ENCODE measurements at places on chromosomes 5 and 9. TPM values are rescaled to one million over a fixed set of nuclear protein-coding genes. Genes with fewer than 3 reads are reported as not detected.
A peak's percentile ranks its signal among the peaks of the same experiment; 100 is the strongest.

- no peak for DNase-seq
These were observed 129.0 kb upstream of the NFIB start for GRCh38 chr9:14442956-14443355.

DNA sequence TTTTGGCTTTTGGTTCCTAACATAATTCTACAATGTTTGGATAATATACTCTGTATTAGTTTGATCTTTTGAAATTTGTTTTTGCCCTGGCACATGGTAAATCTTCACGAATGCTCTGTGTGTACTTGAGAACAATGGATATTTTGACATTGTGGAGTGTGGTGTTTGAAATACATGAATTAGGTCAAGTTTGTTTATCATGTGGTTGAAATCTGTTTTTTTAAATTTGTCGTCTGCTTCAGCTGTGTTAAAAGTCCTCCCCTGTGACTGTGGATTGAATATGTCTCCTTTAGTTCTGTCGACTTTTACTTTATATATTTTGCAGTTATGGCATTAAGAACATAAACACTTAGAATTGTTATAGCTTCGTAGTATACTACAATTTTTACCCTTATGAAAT, 60.3 kb downstream of the DUSP1 start:
- no peak for DNase-seq

- DNase-seq = no peak
These were observed 205.4 kb downstream of the ADAMTS6 start for GRCh38 chr5:65276178-65276890.

- peak; percentile 93 for DNase-seq
These were observed 97.9 kb downstream of the CRB2 start for GRCh38 chr9:123453831-123454321.

DNA sequence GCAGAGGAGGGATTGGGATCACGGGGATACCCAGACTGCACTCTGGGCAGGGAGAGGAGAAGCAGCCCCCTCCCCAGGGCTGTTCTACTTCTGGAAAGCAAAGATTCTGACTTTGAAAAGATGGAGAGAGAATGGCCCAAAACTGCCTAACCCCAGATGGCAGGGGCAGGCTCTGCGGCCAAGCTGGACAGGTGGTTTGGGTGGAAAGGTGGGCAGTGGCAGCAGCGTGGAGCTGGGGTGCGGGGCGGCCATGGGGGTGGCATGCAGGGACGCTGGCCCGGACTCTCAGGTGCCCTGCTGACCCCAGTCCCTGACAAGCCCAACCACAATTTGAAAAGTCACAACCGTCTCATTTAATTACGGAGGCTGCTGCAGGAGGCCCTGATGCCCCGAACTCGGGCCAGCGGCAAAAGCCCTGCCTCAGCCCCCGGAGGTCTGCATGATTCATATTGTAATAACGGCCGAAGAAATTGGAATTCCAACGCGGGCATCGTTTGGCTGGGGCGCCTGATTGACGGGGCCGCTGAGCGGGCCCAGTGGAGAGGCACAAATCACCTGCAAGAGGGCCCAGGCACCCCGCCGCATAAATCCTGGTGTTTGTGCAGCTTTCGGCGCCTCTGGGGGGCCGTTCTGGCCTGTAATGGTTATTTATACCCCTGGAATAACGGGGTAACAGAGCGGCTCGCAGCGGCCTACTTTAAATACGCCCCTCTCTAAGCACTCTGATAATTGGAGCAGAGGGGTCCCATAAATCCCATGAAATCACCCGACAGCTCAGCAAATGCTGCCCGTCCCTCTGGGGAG, 41.8 kb upstream of the FCN2 start:
- DNase-seq = peak; percentile 41

GRCh38 chr5:138544181-138545134, 1.4 kb upstream of the ETF1 start:
- no peak for DNase-seq

DNA sequence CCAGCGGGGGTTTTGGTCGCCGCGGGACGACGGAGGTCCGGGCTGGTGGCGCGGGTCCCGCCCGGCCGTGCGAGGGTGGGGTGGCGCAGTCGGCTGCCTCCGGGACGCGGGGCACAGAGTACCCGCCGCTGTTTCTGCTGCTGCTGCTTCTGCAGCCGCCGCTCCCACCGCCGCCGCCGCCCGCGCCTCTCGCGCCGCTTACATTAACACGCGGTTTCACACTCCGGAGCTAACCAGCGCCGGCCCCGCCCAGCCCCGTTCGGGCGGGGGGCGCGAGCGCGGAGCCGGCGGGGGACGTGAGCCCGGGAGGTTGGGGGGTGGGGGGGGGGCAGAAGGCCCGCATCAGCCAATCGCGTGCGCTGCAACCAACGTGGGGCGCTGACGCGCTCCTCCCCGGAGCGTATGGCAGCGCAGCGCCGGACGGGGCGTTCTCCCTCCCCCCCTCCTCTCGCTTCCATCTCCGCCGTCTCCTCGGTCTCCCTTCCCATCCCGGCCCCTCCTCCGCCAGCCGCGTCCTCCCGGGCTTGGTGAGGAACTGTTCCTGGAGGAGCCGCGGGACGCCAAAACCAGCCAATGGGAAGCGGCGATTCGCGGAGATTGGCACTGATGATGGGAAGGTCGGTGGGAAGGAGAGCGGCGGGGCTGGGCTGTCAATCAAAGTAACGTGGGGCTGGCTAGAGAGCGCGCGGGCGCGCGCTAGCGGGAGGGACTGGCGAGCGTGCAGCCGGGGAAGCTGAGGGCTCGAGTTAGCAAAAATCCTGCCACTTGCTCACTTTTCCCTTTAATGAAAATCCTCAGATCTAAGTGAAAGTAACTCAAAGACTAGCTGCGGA, at the start of gene TLE1:
Gene TLE1 (minus strand): TSS at position 205 of the 833 bp plus-strand sequence. CDS start 1,307 bp downstream, outside the sequence.
- peak; percentile 100 for DNase-seq

DNA sequence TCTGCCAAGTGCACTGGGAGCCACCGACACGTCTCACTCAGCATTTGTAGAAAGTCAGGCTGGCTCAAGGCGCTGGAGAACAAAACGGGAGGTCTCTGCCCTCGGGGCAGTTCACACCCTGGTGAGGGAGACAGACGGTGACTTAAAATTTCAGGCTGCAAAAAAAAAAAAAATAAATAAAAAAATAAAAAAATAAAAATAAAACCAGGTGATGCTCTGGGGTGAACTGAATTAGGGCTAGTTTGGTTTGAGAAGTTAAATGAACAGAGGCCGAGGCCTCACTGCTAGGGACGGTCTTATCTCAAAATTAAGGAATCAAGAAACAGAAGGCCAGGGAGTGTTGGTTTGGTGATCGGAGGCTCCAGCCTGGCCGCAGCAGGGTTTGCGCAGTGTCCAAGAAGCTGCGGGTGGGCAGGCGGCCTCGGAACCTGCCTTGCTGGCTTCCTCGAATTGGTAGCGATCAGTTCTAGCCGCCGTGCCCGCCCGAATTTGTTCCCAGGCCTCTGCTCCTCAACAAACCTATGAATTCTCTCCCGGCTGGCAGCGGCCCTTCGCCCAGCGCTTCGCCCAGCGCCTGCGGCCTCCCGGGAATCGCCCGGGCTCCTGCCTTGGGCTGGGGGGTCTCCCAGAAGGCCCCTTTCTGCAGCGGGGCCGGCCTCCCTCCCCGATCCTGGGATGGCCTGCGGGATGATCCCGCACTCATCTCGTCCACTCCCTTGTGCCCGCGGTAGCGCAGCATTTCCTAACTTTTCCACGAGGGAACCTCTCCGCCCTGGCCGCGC, 1.5 kb downstream of the NKX2-5 start:
- DNase-seq = no peak

GRCh38 chr5:54317511-54318260, 7.3 kb upstream of the ARL15 start:
- DNase-seq = no peak

DNA sequence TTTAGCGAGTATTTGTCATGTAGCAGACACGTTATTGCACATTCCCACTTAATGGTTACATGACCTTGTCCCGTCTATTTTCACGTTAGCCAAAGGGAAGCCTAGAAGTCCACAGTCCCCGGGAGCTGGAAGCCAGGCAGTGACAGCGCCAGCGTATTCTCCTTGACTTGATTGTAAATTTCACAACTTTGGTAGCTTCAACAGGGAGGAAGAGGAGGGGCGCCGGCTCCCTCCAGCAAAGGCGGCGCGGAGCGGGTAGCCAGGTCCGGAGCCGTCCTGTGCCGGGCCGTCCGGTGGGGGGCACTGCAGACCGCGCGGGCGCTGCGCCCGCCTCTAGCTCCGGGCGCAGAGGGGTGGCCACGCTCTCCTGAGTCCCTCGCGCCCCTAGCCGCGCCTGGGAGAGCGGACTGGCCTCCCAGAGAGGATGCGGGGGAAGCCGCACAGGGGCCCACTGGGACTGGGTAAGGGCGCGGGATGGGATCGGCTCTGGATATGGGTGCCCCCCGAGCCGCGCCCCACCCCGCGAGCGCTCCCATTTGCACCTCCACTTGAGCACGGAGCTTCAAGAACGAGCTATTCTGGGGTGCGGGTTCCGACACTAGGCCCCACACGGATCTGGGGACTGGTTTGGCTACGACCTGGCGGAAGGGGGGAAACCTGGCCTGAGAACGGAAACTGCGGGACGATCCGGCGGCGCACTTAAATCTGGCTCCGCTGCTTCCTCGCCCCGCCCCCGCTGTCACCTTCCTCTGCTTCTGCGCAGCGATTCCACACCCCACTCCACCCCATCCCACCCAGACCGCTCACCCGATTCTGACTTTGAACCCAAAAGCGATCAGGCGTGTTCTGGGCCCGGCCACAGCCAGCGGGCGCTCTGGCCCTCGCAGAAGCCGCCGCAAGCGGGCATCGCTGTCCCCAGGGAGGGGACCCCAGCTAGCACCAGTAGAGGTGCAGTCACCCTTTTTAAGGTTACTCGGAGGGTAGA, 23.8 kb downstream of the KLF4 start:
- peak; percentile 91 for DNase-seq

Gene OR1Q1
- not detected for polyA plus RNA-seq

Gene C5orf58
- 0.68 TPM for polyA plus RNA-seq

Gene OTULINL
- 0.72 TPM for polyA plus RNA-seq

Gene F2RL2
- 0.11 TPM for polyA plus RNA-seq
